GM23248 (cell line): ENCODE measurements at places on chromosomes 11 and 22. TPM values are rescaled to one million over a fixed set of nuclear protein-coding genes. Genes with fewer than 3 reads are reported as not detected.

DNA sequence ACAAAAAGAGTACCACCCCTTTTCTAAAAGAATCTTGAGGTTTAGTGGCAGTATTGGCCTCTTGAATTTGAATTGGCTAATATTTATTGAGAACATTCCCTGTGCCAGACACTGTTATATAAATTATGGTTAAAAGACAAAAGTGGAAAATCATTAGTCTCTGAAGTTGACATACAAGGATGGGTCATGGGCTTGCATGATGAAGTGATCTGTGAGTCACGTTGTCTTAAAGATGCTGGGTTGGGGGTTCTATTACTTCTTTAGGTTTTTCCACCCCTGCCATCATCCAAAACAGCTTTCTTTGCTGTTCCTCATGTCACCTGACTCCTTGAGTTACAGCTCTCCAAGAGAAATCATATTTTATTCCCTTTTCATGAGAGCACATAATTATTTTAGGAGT lies 85.0 kb downstream of the CD44 start:
- no peak for DNase-seq

DNA sequence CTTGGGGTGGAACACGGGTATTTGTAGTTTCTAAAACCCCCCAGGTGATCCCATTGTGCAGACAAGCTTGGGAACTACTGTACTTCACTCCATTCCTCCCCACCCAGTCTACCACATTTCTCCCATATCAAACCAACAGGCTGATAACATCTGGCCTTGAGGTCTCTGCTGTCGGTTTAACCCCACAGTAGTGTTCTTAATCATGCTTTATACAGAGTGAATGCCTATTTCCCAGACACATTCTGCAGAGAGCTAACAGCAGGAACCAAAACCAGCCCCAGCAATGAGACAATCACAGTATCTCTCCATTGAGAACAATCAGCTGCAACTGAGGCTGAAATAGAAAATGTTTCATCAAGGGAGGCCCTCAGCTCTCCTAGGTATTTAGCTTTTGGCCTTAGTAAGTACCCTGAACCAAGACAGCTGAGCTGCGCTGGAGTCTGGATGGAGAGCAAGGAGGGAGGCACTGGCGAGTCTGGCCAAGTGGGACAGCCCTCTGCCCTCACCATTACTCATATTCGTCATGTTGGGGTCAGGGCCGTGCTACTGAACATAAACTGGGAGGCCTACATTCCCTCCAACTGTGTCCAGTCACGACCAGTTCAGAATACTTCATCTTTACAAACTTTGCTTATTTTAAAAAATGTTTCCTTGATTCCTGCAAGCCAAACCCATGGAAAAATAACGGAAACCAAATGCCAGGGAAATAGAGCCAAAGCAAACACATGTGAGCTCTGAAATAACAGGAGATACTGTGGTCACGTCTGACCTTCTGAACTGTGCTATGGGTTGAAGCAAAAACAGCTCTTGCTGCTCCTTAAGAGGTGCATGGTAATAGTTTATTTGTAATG lies 81.0 kb downstream of the CCDC34 start:
- peak; percentile 92 for DNase-seq

GRCh38 chr11:71305451-71306125 lies 53.2 kb upstream of the SHANK2 start:
- peak; percentile 16 for DNase-seq

- DNase-seq: no peak
These were observed 265.4 kb downstream of the CADM1 start for GRCh38 chr11:115238791-115239190.

GRCh38 chr22:46240506-46240905 lies 9.6 kb downstream of the CDPF1 start:
- DNase-seq: no peak

- DNase-seq: peak; percentile 81
These were observed at the start of gene TSKU for GRCh38 chr11:76783294-76783895. Gene TSKU, plus strand, starts transcription at chr11:76783356. Its CDS starts 12,261 bp downstream, at chr11:76795617.

DNA sequence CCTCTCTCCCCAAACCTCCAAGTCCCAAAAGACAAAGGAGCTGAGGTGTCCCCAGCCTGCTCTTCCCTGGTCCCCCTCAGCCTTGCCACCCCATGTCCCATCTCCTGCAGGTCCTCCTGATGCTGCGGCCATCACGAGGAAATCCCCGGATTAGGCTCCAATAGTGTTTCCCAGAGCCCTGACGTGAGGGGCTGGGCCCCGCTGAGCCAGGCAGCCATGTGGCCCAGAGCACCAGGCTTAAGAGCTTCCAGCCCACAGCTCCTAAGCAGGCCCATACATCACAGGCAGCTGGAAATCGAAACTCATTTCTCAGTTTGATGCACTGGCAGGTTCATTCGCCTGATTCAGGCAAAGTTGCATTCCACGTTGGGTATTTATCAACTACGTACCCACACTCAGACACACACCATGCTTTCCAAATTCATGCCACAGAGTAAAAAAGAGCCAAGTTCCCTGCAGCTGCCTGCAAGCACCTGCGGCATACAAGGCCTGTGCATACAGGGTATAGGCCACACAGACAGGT lies 114.2 kb downstream of the CHST1 start:
- no peak for DNase-seq

GRCh38 chr11:88164806-88165585 lies 10.2 kb downstream of the RAB38 start:
- no peak for DNase-seq

DNA sequence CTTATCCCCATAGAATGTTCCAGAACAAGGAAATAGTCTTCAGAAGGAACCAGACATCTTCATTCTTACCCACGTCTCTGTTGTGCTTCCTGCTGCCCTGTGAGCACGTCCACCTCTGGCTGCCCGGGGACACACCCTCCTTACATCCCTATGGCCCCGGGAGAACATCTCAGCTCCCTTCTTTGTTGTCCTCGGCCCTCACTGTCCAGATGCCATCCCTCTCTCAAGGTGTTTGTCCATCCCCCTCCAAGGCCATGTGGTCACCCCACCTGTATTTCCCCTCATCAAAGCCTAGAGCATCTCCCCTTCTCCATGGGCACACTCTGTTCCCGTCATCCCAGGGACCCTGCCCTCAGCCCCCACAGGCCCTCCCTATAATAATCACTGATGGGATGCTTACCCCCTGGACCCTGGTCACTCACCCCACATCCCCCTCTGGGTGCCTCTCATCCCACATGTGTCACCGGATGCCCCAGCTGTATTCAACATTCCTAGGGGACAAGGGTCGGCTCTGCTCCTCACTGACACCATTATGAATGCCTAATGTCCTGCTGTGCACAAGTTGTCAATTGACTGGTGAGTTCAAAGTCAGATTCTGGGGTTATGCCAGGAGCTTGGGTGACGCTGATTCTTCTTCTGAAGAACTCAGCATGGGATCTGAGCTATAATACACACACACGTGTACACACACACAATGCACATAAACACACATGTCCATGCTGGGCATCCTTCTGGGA lies 28.8 kb downstream of the IGLL5 start:
- no peak for DNase-seq

DNA sequence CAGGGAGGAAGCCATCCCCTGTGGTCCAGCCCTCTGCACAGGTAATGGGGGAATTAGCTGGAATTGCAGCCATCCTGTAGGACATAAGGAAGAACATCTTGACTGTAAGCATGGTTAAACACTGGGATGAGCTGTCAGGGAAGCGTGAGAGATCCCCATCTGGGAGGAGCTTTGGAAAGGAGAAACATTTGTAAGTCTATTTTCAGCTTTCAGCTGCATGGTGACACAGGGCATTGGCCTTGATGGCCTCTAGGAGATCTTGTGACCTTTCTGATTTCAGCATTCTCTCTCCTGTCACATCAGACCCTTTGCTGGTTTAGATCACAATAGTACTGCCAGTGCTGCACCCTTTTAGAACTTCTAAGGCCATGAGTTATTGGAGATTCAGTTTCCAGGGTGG lies 47.1 kb downstream of the BCR start:
- peak; percentile 42 for DNase-seq

DNA sequence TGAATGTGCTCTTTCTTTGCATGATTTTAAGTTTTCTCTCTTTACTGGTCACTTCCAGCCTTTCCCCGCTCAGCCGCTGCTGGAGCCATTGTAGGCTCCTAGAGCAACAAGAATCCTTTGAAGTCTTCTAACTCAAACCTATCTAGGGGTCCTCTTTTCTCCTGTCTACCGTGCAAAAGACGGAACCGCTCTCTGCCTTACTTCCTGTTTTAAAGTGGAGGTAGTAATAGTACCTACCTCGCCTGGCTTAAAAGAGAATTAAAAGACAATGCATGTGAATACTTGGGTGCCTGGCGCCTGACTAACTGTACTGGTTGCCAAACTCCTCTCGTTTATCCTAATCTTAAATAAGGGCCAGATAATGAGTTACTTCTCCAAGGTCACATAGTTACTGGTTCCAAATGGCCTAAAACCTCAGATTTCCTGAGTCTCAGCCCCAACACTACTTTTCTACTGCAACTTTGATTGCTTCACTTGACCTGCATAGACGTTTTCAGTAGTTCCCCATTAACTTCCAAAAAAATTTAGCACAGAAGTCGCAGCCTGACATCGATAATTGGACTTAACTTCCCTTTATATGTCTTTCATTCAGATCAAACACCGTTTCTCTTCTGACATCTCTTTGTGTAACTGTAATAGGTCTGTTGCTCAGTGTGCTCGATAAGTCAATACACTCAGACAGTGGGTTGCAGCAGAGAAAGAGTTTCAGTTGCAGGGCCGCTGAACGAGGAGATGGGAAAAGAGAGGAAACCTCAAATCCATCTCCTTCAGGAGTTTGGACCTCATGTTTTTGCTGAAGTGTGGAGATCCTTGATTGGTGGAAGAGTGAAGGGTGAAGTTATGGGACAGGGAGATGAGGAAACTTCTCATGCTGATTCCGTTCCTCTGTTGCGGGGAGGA lies 891 bp downstream of the SAMM50 start:
- DNase-seq: peak; percentile 57

DNA sequence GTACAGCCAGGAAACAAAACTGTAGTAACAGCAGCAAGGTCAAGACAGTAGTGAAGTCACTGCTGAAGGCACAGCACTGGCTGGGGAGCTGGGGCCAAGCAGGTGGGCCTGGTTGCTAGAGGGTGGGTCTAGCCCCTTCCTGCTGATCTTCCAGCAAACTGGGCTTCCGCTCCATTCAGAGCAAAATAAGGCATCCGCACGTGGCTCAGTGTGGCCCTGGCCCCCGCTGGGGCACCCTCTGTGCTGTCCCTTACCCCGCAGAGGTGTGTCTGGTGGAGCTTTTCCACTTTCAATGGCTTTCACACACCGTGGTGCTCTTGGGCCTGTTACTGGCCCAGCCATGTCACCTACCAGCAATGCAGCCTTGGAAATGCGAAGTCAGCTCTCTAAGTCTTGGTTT lies 162.4 kb upstream of the B3GAT1 start:
- DNase-seq: no peak

- DNase-seq: peak; percentile 29
These were observed 720 bp downstream of the FAM118A start for GRCh38 chr22:45310331-45310976.

- DNase-seq: peak; percentile 69
These were observed 719 bp downstream of the TALDO1 start for GRCh38 chr11:748007-748359.

GRCh38 chr11:117908109-117908895 lies 20.9 kb downstream of the TMPRSS13 start:
- DNase-seq: no peak

GRCh38 chr11:38756537-38756936 lies 2158.5 kb upstream of the RAG2 start:
- no peak for DNase-seq

- DNase-seq: peak; percentile 46
These were observed 741 bp downstream of the PHRF1 start for GRCh38 chr11:576811-577610.

DNA sequence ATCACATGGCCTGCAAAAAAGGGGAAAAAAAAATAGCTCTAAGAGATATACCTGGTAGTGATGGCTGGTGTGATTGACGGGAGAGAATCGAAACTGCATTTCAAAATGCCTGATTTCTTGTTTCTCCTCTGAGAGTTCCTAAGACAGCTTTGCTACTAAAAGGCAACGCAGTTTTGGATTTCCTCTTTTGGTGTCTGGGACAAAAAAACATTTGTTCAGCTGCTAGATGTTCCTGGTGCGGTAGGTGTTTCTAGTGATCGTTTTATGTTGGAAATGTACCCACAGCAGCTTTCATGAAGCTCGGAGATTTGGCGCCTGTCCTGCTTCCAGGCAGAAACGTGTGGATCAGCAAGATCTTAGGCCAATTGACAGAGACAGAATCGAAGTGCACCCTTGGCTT lies 18.1 kb downstream of the P2RX3 start:
- no peak for DNase-seq

DNA sequence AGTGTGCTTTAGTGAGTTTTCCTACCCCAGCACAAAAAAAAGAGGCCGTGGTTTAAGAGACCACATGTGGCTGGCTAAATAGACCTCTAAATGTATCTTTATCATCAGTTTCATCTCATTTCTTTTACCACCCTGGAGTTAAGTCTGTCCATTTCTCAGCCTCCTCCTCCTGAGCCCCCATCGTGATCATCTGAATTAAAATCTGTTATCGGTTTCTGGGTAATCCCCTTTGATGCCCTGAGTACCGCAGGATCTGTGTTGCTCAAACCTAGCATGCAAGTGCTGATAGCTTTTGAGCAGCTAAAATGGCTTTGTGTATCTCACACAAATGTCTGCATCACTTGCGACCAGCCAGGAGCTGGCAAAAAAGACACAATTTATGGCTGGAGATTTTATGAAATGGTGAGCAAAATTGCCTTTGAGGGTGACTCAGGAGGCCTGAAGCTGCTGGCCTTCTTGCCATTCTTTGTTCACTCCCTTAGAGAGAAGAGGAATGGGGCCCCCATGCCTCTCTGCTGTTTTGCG lies 236.5 kb downstream of the NTM start:
- no peak for DNase-seq

DNA sequence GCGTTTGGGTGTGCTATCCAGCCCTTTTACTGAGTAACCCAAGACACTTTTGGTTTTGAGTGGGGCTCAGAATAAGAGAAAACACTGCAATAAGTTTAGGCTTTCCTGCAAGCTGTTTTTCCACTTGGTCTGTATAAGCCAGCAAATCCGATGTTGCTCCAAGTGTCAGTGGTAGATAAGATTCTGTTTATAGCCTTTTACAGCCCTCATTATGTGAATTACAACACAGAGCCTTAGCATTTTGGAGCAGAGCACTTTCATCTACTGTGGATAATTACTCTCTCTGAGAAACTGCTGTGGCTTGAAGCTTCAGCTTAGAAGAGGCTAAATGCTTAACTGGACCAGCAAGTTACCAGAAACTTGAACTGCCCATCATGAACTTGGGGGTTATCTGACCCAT lies 601.1 kb downstream of the JRKL start:
- no peak for DNase-seq

GRCh38 chr11:85946221-85946620 lies 91.0 kb downstream of the CCDC83 start:
- peak; percentile 59 for DNase-seq

GRCh38 chr22:25564320-25564978 lies at the start of gene GRK3:
Gene GRK3, plus strand, starts transcription at chr22:25564675. Its CDS starts 366 bp downstream, at chr22:25565041.
- peak; percentile 36 for DNase-seq

OR4A5 gene
- total RNA-seq: not detected in 2 replicates

PLEKHB1 gene
- not detected in 2 replicates for total RNA-seq

P2RX6 gene
- 1.6 TPM in 2 replicates for total RNA-seq

ADAMTS8 gene
- under 0.01 and 0.63 TPM in 2 replicates for total RNA-seq

WT1 gene
- not detected in 2 replicates for total RNA-seq

SCUBE2 gene
- total RNA-seq: 3.5 and 10.7 TPM in 2 replicates

C11orf97 gene
- total RNA-seq: not detected in 2 replicates

KCNK4 gene
- not detected in 2 replicates for total RNA-seq

FAM180B gene
- total RNA-seq: not detected in 2 replicates

TRPM5 gene
- total RNA-seq: not detected in 2 replicates

HBD gene
- not detected in 2 replicates for total RNA-seq
